Stimulated activated CD8-positive, alpha-beta memory T cell treated with anti-CD3 and anti-CD28 coated beads, Interleukin-4, amount 100 ng/mL, for 48 hours (primary cell): ENCODE measurements at places on chromosomes 5 and 9.

- DNase-seq = no peak
These were observed 134.6 kb downstream of the PHF2 start for GRCh38 chr9:93711002-93711401.

DNA sequence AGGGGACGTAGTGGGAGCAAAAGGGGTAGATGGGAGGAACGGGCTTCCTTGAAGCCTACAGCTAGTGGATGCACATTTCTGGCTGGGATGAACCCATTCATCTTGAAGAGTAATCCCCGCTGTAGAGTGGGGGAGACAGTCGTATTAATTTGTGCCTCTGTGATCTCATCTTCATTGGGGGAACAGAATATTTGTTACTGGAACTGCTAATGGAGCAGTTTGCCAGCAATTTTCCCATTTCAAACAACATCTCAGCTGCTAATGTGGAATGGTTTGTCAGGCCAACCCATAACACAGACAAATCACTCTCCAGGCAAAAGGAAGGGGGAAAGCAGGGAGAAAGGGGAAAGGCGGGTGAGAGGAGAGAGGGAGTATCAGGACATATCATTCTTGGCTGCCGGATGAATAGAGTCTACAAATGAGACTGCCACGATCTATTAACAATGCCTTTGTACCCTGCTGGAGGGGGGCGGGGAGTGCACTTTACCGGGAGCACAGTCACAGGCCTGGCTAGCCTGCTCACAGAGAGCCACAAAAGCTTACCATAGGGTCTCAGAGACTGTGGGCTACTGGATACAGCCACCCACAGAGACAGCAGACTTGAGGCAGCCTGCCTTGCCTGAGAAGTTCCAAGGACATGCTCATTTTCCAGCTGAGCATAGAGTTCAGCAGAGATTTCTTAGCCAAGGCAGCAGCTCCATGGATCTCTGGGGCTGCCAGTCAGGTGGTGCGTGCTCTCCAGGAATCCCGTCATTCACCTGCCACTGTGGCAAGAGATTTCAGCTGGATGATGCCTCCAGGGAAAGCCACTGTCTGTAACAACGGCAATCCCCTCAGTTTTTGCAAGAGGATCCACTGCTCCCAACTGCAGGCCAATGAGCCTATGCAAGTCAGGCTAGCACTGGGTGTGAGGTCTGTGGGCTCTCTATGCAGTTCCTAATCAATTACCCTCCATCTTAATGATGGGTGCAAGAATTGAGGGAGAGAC lies 217.7 kb upstream of the PANK3 start:
- DNase-seq = no peak

GRCh38 chr5:41537581-41537980 lies 27.2 kb upstream of the PLCXD3 start:
- no peak for DNase-seq

DNA sequence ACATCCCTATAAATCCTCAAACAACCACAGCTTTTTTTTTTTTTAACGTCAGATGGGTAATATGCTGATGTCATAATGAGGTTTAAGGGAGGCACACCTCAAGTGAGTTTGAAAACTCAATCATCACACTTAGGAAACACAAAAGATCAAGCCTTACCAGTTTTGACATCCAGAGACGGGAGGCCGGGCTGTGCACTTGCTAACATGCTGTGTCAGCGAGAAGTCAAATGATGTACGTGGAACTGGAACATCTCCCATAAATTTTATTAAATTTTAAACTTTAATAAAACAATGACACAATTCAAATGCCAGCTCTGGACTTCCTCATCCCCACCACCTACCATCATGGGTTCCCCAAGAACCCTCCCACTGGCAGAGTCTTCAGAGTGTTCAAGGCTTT lies 117.6 kb downstream of the C5orf15 start:
- DNase-seq = peak; percentile 14

DNA sequence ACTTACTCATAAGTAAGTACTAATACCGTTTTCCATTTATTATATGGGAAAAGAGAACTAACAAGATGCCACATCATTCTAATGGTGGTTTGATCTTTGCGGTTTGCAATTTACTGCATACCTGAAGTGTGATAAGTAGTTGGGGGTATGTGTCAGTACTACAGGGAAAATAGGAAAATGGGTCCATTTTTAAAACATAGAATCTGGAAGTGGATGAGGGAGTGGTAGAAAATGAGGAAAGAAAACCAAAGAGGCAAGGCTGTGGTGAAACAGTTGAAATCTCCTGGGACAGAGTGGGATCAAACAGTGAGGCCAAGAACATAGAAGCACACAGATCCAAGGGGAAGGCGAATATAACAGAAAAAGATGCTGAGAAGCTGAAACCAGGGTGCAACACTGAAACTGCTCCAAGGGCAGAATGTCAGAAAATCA lies 6.7 kb downstream of the ADAMTSL1 start:
- no peak for DNase-seq
